ENCODE measurements at places on chromosomes 6 and 20.

DNA sequence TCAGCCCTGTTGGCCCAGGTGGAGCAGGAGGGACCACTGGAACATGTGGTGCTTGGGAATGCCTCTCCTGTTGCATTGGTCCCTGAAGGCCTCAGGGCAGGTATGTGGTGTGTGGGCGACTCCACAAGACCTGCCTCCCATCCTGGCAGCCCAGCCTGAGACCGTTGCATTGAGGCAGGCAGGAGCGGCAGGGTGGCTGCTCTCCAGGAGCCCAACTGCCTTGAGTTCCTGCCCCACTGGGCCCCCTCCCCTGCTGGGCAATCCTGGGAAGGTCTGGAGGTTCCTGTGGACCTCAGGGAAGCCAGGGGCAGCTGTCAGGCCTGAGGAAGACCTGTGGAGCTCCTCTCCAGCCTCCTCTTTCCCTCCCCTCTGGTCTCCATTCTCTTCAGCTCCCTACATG is 19.8 kb downstream of the MAVS start:
- no peak for DNase-seq

DNA sequence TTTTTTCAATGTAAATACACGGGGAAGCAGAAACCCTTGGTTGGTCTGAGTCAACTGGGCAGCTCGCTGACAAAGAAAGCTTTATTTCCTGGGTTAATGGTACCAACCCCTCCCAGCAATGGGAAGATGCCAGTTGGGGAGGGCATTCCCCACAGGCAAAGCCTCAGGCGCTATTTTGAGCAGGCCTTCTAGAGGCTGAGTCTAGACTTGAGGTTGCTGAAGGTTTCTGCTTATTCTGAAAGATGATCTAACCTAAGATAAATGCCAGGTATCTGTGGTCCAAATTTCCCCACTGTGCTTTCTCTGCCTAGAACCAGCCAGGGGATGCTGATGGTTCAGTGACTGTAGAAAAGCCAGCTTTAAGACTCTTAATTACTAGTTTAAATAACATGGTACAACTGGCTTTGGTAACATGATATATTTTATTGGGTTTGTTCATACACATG is 172.5 kb upstream of the JARID2 start:
- no peak for DNase-seq

- no peak for DNase-seq
These were observed 53.7 kb upstream of the STX16 start for GRCh38 chr20:58597249-58597891.

DNA sequence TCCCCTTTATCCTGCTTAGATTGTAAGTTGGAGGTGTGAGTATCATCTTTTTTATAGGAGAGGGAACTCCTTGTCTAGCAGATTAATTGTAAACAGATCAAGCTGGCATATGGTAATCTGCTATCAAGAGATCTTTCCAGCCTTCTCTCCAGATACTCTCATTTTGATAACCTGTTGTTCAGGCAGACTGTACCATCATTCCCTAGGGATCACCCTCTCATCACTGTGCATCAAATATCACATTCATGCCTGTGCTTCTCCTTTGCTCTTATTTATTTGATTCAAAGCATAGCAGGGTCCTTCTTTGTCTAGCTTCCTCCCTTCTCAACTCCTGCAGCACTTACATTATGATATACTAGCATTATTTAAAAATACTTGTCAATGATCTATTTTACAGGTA is 73.8 kb downstream of the LRRC1 start:
- no peak for DNase-seq

DNA sequence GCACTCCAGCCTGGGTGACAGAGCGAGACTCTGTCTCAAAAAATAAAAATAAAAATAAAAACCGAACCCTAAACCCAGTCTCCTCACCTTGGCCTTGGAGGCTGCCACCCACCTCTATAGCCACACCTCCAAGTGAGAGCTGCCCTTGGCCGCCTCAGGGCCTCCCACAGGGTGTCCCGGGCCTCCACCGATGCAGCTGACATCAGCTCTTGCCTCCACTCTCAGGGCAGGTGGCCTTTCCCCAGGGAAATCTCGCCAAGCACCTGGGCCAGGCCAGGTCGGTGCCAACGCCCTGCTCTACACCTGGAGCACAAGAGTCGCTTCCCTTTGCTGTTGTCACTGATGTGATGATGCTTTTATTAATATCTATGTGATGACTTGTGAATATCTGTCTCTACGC is 8.9 kb upstream of the MYL9 start:
- no peak for DNase-seq

- DNase-seq: no peak
These were observed 92.6 kb upstream of the AGPAT4 start for GRCh38 chr6:161366301-161366923.

DNA sequence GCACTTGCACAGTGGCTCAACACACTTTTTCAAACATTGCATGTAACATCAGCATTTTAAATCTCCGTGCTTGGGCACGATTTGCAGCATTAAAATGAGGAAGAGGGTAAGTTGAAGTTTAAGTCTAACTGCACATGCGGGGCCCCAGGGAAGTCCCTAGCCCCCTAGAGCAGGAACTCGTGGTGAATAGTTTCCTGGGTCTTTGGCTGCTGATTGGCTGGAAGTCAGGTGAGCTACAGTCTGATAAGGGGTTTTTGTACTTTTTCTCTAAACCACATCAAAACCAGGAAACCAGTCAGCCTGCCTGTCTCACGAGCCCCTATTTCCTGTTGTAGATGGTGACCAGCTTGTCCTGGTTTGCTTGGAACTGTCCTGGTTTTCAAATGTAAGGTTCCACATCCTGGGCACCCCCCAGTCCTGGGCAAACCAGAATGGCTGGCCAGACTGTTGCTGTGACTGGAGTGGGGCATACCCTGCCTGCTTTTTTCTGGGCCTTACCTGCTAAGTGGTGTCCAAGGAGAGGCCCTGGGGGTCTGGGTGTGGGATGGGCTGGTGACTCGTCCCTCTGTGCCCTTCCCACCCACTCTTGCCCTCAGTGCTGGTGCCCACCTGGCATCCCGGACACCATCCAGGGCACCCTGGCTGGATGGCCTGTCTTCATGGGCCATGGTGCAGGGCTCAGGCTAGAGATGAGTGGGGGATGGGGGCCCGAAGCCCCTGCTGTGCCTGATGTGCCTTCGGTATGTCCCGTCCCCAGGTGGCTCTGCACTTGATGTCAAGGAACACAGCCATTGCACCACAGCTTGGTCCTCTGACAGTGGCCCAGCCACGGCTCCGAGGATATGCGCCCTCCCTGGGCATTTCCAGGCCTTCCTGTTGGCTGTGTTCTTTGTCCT is 31.8 kb downstream of the SUN5 start:
- DNase-seq: peak; percentile 18

DNA sequence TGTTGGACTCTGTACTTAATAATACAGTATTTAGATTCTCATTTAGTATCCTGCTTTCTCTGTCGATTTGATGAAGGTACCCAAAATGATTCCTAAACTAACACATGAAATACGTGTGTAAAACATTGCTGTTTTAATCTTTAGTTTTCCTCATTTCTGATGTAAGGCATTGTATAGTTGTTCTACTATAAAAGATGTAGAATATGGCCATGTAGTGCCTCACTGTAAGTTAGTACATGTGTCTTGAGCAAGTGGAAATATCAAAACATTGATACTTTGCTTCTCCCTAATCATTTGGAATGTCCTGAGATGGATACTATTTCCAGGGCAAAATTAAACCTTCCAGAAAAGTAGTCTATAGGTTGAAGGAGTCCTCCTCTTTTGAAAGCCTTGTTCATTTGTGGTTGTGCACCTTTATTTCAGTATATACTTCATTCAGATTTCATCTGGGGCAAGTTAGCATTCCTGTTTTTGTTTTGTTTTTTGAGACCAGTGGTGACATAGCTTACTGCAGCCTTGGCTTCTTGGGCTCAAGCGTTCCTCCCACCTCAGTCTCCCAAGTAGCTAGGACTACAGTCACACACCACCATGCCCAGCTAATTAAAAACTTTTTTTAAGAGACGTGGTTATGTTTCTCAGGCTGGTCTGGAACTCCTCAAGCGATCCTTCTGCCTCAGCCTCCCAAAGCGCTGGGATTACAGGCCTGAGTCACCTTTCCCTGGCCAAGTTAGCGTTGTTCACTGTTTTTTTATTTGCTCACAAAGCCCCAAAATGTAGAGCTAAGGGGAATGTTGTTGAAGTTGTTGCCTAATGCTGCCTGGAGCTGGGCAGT is 11.6 kb downstream of the SRSF3 start:
- DNase-seq: no peak

- DNase-seq: no peak
These were observed 160.6 kb downstream of the SMOC2 start for GRCh38 chr6:168601546-168601945.

DNA sequence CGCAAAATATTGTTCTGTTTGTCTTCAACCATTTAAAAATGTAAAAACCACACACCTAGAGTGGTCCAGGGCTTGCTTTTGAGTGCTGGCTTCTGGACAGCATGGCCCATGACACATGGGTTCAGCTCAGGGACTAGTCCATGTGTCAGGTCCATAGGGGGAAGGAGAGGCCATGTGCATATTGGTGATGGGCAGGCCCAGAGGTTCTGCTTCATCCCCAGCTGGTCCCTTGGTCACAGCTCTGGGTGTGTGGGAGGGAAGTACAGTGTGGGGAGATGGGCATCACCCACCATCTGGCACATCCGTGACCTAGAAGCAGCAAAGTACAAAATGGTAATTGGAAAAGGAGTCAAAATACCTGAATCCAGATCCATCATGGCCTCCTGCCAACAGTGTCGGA is 50.7 kb downstream of the STK35 start:
- DNase-seq: no peak

DNA sequence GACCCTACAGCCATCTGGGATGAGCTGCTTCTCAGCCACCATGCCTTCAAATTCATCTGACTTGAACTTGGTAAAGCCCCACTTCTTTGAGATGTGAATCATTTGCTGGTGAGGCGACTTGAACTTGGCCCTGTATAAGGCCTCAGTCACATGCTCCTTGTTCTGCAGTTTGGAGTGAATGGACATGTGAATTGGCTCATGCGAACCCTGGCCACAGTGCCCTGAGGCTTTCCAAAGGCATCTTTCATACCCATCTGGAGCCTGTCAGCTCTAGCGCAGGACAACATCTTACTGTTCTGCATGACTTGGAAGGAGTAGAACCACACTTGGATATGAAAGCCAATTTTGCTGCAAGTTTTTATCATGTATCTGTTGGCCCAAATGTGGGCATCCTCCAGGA is 244.0 kb upstream of the FAM83B start:
- no peak for DNase-seq

DNA sequence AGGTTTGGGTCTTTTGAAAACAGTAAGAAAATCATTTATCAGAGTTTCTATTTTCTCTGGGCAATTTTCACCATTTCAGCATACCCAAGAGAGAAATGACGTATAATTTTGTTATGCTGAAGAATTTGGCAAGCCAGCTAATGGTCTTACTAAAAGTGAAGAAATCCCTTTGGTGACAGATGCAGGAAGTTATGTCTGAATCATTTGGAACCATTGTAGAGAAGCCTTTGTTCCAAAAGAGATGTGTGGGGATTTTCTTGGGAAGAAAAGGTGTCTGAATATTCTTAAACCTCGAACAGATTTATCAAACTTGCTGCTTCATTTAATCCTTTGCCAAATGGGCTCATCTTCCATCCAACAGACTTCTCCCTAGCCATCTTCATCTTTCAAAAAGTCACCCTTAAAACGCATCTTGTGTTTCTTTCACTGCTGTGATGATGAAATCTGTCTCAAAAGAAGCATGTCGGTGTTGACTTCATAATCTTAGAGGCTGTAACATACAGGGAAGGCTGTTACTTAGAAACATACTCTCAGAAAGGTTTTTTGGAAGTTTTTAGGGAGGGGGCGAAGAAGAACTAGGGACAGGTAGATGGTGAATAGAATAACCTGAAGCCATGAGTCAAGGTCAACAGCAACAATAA is 39.5 kb downstream of the CITED2 start:
- DNase-seq: no peak

GRCh38 chr6:169701311-169701953 is 397 bp downstream of the WDR27 start:
- no peak for DNase-seq
